ENCODE measurements at places on chromosomes 2 and 18.

- no peak for DNase-seq
These were observed 137.7 kb downstream of the THNSL2 start for GRCh38 chr2:88307817-88308216.

GRCh38 chr2:191930205-191930604 is 83.3 kb upstream of the CAVIN2 start:
- DNase-seq, result no peak

GRCh38 chr2:172372436-172372835 is 55.0 kb upstream of the ITGA6 start:
- no peak for DNase-seq

GRCh38 chr2:30115981-30116285 is 30.9 kb upstream of the YPEL5 start:
- no peak for DNase-seq

DNA sequence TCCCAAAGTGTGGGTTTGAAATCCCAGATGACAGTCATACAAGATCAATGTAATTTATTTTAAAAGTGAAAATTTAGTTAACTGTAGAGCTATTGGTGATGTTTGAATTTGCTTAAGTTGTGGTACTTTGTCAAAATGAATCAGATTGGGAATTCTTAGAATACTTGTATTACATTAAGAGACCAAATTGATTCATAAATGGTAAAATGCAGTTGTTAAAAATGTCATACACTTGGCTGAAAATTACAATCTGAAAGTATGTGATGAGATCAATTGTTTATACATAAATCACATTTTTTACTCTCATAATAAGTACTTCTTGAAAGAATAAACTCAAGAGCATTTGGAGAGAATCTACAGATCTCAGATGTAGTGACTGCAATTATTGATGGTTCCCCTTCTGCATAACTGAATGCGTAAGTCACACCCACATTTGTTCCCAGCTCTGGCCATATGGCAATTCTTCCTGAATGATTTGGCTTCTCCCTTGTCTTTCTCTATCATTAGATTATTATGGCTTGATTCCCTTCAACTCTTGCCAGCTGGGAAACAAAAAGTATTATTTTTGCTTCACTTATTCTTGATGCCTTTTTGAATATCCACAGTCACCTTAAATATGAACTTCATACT is 558.5 kb downstream of the CPS1 start:
- DNase-seq, result no peak

DNA sequence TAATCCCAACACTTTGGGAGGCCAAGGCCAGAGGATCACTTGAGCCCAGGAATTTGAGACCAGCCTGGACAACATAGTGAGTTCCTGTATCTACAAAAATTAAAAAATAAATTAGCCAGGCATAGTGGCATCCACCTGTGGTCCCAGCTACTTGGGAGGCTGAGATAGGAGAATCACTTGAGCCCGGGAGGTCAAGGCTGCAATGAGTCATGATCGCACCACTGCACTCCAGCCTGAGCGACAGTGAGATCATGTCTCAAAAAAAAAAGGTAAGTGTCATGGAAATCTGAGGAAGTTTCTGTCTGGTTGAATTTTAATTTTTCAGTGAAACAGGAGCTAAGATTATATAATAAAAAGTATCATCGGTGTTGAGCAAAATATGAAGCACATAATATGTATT is 2.5 kb upstream of the C2orf15 start:
- DNase-seq, result no peak

All from effector memory CD4-positive, alpha-beta T cell (primary cell).